ENCODE measurements at places on chromosomes 12 and 14.

DNA sequence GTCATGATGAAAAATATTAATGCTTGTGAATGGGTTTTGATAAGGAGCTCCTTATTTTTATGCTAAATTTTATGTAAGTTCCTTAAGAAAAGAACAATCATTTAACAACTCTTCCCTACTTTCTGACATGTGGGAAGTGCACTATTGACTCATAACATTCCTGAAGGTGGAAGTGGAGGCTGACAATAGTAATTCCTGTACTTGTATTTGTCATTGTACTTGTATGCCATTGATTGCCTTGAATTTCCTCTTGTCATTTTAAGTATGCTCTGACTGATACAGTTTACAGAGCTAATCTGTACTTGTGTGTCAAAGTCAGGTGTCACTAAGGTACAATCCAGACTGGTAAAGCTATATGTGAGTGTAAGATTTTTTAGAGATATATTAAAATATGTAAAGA, 440.0 kb downstream of the SLC16A7 start:
- H3K36me3 ChIP-seq, result peaks cover 2% of the 10 kb centered on the region
- H3K27ac ChIP-seq, result no peak overlapping the region

- H3K4me1 ChIP-seq, result no peaks in the 10 kb centered on the region
- peaks cover 8% of the 10 kb centered on the region for H3K27me3 ChIP-seq
- no peak for DNase-seq
Measured at GRCh38 chr14:88952901-88953300, 128.4 kb downstream of the TTC8 start.

- peaks cover 37% of the 10 kb centered on the region for H3K4me1 ChIP-seq
- no peak overlapping the region for H3K27ac ChIP-seq
- peaks cover 2% of the 10 kb centered on the region for H3K36me3 ChIP-seq
Measured at GRCh38 chr14:60328583-60328982, 79.6 kb downstream of the PPM1A start.

DNA sequence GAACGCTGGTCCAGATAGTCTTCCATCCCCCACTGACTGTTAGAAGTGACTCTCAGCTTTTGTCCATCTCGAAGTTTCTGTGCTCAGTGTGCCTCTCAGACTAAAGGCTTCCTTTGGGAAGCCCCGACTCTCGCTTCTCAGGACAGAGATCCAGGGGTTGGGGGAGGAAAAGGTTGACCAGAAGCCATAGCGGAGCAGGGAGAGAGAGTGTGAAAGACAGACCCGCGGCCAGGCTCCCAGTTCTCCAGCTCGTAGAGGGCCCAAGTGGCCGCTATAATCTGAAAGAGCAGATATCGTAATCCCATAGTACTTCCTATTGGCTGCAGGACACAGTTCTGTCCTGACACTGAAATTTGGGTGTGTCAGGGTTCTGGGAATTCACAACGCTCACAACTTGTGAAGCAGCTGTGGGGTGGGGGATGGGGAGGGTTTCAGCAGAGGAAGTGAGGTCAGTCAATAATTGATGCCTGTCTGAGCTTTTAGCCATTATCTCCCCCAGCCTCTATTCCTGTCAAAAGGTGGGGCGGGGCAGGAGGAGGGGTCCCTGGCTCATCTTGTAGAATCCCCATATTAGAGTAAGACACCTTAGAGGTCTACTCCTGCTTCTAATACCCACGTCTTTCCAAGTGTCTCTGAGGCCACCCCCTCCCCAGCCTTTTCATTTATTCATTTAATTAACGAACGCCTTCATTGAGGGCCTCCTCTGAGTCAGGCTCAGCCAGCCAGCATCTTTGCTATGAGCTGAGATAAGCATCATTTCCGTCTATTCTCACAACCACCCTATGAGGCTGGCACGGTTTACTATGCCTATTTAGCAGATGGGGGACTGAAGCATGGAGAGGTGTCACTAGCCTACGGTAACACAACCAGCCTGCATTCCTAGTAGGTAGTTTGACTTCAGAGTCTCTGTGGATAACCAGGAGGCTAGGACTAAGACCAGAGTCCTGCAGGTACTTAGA, 1.6 kb upstream of the ACVRL1 start:
- H3K4me1 ChIP-seq, result no peaks in the 10 kb centered on the region
- no peak overlapping the region for H3K4me3 ChIP-seq
- DNase-seq, result no peak
- no peak overlapping the region for H3K27ac ChIP-seq

DNA sequence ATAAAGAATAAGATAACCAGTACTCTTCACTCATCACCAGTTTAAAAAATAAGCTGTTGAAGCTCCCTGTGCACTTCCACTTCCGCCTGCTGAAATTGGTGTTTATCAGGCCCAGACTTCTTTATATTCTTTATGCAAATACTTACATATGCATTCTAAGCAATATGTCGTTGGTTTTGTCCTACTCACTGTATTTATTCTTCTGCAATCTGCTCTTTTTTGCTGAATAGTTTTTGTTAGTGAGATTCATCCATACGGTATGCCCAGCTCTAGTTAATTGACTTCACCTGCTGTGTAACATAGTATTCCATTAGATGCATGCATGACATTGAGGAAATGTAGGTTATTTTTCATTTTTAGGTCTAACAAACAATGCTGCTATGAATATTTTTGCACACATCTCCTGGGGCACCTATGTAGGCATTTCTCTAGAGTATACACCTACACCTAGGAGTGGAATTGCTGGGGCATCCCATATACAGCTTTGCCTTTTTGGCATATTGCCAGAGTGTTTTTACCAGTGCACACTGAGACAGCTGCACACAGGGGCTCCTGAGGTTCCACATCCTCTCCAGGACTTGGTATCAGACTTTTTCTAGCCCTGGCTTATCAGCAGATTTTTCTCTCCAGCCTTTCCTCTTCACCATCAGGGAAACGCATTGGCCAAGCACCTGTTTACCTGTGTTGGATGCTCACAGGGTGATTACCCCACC, 1.0 kb upstream of the NRIP2 start:
- no peak overlapping the region for H3K27ac ChIP-seq
- peaks cover 21% of the 10 kb centered on the region for H3K36me3 ChIP-seq
- peaks cover 6% of the 10 kb centered on the region for H3K4me1 ChIP-seq

- no peak overlapping the region for H3K27ac ChIP-seq
- H3K4me1 ChIP-seq, result no peaks in the 10 kb centered on the region
- no peaks in the 10 kb centered on the region for H3K27me3 ChIP-seq
- peaks cover 14% of the 10 kb centered on the region for H3K36me3 ChIP-seq
- H3K4me3 ChIP-seq, result no peak overlapping the region
- DNase-seq, result no peak
Measured at GRCh38 chr14:70735043-70735442, 74.3 kb downstream of the MAP3K9 start.

DNA sequence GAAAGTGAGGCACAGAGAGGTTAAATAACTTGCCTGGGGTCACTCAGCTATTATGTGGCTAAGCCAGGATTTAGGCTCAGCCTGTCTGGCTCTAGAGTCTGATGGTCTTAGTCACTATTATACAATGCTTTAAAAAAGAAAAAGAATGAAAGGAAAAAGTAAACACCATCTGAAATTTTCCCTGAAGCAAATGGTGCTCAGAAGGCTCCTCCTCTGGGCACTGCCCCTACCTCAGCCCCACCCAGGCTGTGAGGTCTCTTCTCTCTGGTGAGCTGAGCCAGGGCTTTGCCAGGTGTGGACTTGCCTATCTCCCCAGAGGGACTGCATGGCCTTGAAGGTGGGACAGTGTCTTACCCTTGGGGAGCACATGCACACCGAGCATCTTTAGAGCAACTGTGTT, 117.5 kb upstream of the DYRK2 start:
- H3K27me3 ChIP-seq, result no peaks in the 10 kb centered on the region
- no peak overlapping the region for H3K27ac ChIP-seq
- H3K4me3 ChIP-seq, result no peak overlapping the region
- no peaks in the 10 kb centered on the region for H3K36me3 ChIP-seq

GRCh38 chr14:24908592-24909236, 141.2 kb downstream of the STXBP6 start:
- H3K4me1 ChIP-seq, result no peaks in the 10 kb centered on the region
- H3K27ac ChIP-seq, result no peak overlapping the region
- H3K36me3 ChIP-seq, result no peaks in the 10 kb centered on the region
- DNase-seq, result no peak
- H3K4me3 ChIP-seq, result no peak overlapping the region
- H3K27me3 ChIP-seq, result peaks cover 6% of the 10 kb centered on the region

- H3K27me3 ChIP-seq, result no peaks in the 10 kb centered on the region
- peak; percentile 72 for DNase-seq
Measured at GRCh38 chr14:99246536-99247097, 25.4 kb downstream of the BCL11B start.

DNA sequence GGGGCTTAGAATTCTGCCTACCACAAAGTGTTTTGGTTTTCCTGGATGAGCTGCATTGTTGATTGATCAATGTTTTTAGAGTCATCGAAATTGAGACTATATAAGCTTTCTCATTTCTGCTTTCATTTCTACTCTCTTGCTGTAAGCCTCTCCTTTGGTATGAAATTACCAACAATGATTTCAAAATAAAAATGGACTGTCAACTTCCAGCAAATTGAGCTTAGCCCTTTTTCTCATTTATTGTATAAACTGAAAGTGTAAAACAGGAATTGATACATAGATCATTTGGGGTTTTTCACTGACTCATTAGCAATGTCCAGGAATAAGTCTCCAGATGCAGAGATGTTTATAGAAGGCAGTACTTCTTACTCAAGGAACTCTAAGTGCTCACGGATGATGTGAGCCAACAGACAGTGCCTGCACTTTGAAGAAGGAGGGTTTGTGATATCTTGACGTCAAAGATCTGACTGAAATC, 20.0 kb upstream of the PCNX1 start:
- peaks cover 82% of the 10 kb centered on the region for H3K4me1 ChIP-seq
- no peaks in the 10 kb centered on the region for H3K27me3 ChIP-seq
- DNase-seq, result peak; percentile 25

- H3K27me3 ChIP-seq, result no peaks in the 10 kb centered on the region
- peaks cover 15% of the 10 kb centered on the region for H3K36me3 ChIP-seq
- H3K4me1 ChIP-seq, result peaks cover 16% of the 10 kb centered on the region
- H3K4me3 ChIP-seq, result no peak overlapping the region
Measured at GRCh38 chr12:39341179-39341578, 101.7 kb downstream of the KIF21A start.

DNA sequence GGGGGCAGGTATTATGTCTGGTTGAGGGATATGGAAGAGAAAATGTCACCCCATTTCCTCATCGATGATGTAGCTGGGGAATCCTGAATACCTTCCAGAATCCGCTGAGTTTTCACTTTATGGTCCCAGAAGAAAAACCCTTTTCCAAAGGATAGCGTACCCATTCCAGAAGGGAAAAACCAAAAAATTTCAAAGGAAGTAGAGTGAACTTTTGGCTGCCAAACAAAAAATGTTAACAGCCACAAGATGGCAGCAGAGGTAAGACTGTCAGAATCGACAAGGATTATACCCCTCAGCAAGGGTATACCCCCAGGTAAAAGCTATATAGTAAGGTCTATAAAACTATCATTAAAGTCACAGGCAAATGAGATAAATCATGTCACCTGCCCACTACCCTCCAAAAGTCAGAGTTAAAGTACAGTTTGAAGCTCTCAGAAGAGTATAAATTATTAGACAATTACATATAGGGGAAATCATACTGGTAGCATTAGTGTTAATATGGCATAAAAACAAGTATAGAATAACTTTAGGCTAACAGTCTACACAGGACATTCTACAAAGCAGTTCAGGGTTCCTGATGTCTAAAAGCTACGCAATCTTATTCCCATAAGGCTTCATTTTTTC, 18.0 kb downstream of the ACIN1 start:
- H3K4me1 ChIP-seq, result peaks cover 7% of the 10 kb centered on the region
- no peak overlapping the region for H3K27ac ChIP-seq
- H3K27me3 ChIP-seq, result no peaks in the 10 kb centered on the region
- no peak for DNase-seq

DNA sequence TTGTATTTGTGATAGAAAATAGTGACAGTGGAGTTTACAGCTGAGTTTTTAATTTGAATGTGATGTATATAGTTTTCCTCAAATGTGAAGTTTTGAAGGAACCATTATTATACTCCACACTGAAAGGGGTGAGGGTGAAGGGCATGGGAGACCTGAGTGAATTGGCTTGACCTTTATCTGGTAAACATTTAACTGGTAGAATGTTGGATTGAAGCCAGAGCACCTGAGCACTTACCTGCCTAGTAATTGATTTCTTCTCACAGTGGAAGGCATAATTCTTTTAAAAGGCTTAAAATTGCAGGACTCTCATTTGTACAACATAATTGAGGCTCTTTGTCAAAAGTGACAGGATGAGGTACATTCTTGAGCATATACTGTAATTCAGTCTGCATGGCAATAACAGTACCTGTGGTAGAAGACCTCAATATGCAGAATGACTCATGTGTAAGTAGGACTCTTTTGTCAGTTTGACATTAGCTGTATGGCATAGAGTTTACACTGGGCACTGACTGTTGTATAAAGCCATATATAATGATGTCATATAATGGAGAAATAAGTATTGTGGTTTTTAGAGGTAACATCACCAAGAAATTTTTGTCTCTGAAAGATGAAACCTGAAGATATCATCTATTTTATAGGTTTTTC, 309.6 kb downstream of the TMTC2 start:
- H3K27me3 ChIP-seq, result no peaks in the 10 kb centered on the region
- H3K36me3 ChIP-seq, result no peaks in the 10 kb centered on the region
- no peak for DNase-seq
- no peaks in the 10 kb centered on the region for H3K4me1 ChIP-seq

- no peak overlapping the region for H3K4me3 ChIP-seq
- peak; percentile 20 for DNase-seq
- H3K4me1 ChIP-seq, result peaks cover 11% of the 10 kb centered on the region
- H3K36me3 ChIP-seq, result no peaks in the 10 kb centered on the region
Measured at GRCh38 chr14:69573831-69574262, 824 bp downstream of the CCDC177 start.

GRCh38 chr12:80241576-80242273, 142.4 kb downstream of the OTOGL start:
- no peaks in the 10 kb centered on the region for H3K27me3 ChIP-seq
- H3K36me3 ChIP-seq, result no peaks in the 10 kb centered on the region
- no peaks in the 10 kb centered on the region for H3K4me1 ChIP-seq
- no peak overlapping the region for H3K27ac ChIP-seq
- DNase-seq, result no peak

GRCh38 chr14:99475179-99475578, 5.5 kb downstream of the SETD3 start:
- H3K4me3 ChIP-seq, result no peak overlapping the region
- H3K27ac ChIP-seq, result no peak overlapping the region
- no peaks in the 10 kb centered on the region for H3K36me3 ChIP-seq
- DNase-seq, result no peak
- H3K4me1 ChIP-seq, result peaks cover 31% of the 10 kb centered on the region

DNA sequence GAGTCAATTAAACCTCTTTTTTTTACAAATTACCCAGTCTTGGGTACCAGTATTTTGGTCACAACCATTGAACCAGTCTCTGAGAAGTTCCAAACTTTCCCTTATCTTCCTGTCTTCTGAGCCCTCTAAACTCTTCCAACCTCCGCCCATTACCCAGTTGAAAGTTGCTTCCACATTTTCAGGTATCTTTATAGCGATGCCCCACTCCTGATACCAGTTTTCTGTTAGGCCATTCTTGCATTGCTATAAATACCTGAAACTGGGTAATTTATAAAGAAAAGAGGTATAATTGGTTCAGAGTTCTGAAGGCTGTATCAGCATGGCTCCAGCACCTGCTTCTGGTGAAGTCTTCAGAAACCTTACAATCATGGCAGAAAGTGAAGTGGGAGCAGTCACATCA, 31.7 kb downstream of the TTC5 start:
- no peaks in the 10 kb centered on the region for H3K27me3 ChIP-seq
- peaks cover 62% of the 10 kb centered on the region for H3K36me3 ChIP-seq
- no peak overlapping the region for H3K27ac ChIP-seq
- peaks cover 7% of the 10 kb centered on the region for H3K4me1 ChIP-seq

All from activated CD4-positive, alpha-beta memory T cell treated with anti-CD3 and anti-CD28 coated beads for 36 hours (primary cell).